ENCODE measurements at places on chromosomes 6 and 20.

- DNase-seq = no peak
Observed at GRCh38 chr6:159832946-159833345, 32.9 kb downstream of the PNLDC1 start.

DNA sequence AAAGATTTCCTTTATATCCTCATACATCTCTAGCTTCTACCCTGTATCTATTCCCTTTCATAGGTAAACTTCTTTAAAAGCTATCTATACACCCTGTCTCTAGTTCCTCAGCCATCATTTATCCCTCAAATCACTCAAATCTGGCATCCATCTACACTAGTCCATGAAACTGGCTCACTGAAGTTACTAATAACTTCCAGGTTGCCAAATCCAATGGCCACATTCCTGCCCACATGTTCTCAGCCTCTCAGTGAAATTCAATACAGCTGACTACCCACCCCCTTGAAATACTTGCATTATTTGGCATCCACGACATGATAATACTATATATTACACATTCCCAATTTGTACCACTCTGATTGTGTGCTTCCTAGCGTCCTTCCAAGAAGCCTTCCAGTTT is 8.7 kb downstream of the REPS1 start:
- no peak for DNase-seq

DNA sequence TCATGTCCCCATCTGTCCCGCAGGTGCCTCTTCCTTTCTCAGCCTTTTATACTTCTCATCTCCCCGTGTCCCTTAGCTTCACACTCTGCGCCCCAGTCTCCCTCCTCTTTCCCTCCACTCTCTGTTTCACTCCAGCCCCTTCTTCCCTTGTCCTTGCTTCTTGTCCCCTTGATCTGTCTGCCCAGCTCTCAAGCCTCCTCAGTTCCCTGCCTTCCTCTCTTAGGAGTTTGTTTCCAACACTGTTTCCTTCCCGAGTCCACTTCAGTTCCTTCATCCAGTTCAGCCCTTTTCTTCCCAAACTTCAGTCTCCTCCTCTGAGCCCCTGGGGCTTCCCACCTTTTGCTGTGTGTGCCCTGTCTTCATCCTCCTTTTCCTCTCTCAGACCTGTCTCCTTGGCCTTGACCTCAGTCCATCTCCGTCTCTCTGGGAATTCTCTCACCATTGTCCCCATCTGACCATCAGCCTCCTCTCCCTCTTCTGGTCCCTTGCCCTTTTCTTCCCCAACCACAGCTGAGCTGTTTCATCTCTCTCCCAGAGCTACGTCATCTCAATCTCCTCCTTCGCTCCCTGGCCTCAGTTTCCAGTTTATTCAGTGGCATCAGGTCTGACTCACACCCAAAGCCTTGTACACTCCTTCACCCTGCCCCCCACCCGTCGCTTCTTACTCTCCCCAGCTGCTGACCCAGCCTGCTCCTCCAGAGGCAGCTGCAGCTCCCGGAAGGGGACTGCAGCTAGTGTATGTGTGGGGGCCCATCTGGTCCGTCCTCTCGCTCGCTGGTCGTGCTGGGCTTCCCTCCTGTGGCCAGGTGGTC is 2.7 kb upstream of the DDR1 start:
- no peak for DNase-seq

DNA sequence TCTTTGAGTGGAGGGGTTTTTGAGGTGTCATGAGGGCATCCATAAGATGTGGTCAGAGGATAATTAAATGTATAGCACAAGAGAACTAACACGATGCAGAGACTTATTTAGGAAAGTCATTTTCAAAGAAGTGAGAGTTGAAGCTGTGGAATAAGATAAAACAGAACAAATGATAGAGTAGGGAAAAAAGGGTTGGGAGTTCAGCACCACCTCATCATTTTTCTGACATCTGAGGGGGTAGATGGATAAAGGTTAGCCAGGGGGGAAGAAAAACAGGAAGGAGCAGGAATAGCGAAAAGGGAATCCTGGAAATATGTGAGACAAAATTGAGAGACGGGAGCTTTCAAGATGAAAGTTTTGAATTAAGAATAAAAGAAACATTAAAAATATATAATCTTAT is 434.2 kb downstream of the NKAIN2 start:
- DNase-seq = no peak

DNA sequence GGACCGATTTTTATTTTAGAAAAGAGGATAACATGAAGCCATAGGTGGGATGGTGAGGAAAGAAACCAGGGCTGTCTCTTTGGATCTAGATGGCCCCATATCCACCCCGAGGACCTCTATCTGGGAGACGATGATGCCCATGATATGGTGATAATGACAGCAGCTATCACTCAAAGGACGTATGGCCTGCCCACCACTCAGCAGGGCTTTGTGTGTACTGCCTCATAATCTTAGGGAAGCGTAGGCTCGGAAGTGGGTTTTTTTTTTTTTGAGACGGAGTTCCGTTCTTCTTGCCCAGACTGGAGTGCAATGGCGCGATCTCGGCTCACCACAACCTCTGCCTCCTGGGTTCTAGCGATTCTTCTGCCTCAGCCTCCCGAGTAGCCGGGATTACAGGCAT is 8.2 kb upstream of the TAF8 start:
- DNase-seq = no peak

GRCh38 chr20:35091816-35092523 is 637 bp downstream of the TRPC4AP start:
- no peak for DNase-seq
